ENCODE measurements at places on chromosomes 11 and 22.

DNA sequence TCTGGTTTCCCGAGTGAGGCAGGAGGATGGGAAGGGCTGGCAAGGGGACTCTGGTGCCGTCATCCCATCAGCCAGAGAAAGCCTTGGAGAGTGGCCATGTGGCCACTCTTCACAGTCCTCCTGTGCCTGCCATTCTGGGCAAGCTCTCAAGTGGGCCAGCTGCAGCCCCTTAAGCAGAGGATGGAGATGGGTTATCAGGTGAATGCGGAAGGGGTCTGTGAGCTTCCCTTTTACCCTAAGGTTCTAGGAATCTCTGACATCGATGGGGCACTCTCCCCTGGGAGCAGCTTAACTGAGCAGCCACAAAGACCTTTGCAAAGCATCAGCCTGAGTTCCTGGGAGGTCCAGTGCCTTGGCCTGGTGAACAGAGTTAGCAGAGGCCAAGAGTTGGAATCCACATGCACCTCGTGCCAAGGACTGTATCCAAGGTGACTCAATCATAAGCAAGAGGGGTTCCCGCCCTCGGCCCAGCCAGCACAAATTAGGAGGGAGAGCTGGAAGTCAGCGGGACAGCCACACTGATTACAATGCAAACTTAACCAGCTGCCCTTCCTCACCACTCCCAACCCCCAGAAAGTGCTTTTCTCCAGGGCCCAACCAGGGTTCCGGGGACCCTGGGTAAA, 193.6 kb downstream of the BUD13 start:
- DNase-seq = no peak

DNA sequence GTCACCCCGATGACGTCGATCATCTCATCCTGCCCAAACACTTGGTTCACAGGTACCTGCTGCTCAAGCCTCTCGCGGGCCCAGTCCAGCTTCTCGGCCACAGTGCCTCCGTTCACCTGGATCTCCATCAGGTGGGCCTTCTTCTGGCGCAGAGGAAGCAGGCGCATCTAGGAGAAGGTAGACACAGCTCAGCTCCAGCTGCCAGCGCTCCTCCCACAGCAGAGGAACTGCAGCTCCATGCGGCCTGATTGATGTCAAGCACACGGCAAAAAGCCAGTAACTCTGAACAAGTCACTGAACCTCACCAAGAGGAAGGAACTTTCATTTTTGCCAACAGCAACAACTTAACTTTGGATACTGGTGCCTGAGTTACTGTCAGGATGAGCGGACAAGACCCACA, 4.0 kb downstream of the RPL3 start:
- DNase-seq = no peak

DNA sequence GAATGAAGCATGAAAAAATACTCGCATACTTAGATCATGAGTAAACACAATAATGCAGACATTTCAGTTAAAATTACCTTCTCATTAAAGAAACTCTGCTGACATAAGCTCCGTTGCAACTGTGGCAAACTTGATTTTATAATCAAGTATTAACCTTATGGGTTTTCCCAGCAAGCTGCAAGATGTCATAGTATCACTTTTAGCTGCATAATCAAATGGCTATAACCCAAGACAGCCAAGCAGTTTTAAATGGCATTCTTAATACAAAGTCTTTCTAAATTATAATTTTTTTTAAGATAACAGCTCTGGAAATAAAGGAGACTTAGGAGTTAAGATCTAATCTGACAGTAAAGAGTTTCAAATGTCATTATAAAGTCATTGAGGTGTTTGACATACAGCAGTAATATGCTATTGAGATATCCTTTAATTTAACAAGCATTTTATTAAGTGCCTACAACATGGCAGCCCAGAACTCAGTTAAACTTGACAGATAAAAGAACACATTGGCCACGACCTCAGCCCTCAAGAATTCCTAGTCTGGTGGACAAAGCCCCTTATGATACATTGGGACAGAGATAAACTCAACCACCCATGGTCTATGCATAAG, 163.1 kb upstream of the FAT3 start:
- DNase-seq = no peak

DNA sequence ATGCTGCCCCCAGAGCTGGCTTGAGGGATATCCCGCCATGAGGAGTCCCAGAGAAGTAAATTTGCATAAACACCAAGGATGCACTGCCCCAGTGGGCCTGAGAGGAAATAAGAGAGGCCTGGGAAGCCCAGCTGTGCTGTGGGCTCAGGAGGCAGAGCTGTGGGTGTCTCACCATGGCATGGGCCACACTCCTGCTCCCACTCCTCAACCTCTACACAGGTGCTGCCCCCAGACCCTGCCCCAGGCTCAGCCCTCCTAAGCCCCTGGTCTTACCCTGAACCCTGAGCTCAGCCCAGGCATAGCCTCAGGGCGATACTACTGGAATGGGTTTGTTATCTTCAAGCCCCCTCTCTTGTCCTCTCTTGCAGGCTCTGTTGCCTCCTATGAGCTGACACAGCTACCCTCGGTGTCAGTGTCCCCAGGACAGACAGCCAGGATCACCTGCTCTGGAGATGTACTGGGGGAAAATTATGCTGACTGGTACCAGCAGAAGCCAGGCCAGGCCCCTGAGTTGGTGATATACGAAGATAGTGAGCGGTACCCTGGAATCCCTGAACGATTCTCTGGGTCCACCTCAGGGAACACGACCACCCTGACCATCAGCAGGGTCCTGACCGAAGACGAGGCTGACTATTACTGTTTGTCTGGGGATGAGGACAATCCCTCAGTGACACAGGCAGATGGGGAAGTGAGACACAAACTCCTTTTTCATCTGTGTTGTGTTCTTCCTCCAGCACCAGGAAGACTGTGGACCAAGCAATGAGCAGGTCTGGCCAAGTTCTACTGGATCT, 59.9 kb downstream of the GGTLC2 start:
- DNase-seq = no peak

- no peak for DNase-seq
Observed at GRCh38 chr22:42637555-42637954, 2.8 kb downstream of the ATP5MGL start.

DNA sequence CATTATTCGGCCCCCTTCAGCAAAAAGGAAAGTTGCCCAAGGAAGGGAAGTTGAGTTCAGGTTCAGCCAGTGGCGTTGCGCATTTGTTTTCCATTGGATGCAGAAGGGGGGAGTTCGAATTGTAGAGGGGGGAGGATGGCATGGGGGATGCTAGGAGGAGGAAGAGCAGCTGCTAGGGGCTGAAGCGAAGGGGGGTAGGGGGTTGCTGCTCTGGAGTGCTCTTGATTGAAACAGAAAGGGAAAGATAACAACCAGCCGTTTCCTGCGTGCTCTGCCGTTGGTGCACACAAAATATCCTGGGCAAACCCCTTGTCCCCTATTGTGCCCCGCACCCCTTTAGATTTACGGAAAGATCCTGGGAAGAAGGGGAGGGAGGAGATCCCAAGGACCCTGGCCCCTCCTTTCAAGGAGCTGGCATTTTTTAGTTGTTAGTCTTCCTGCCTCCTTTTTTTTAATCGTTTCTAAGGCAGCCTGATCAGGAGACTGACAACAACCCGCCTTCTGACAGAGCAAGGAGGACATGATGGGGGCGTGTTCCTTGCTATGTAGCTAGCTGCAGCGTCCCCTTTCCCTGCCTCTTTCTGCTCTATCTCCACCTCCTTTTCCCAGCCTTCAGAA, 2.1 kb downstream of the KMT2A start:
- peak; percentile 34 for DNase-seq

DNA sequence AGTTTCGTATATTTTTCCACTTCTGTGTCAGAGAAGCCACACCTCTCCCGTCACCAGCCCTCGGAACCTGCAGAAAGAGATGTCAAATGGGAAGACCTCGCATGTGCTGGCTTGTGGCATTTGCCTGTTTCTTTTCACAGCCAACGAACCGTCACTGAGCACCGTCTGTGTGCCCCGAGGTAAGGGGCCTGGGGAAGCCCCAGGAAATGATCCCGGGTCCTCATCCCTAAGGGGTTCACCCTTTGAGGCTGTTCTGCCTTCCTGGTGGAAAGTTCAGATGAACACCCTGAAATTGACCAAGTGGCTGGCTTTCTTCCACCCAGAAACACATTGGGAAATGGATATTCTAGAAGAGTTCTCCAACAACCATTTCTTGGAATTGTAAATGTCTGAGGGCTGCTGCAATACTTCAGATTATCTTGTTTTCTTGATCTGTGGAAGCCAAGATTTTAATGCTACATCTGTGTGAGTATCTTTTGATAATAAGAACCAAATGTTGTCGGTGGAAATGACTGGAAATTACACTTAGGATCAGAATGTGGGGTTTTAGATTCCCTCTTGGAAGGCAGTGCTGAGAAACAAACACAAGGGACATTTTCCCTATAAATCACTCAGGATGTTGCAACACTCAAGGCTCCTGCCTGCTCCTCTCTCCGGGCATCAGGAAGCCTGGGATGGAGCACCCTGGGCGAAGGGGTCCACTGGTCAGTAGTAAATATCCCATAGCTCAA, 37.6 kb downstream of the RIBC2 start:
- DNase-seq = peak; percentile 25

- DNase-seq = no peak
Observed at GRCh38 chr11:92890846-92891245, 78.6 kb upstream of the MTNR1B start.

- no peak for DNase-seq
Observed at GRCh38 chr11:117677729-117678310, 119.2 kb downstream of the DSCAML1 start.

DNA sequence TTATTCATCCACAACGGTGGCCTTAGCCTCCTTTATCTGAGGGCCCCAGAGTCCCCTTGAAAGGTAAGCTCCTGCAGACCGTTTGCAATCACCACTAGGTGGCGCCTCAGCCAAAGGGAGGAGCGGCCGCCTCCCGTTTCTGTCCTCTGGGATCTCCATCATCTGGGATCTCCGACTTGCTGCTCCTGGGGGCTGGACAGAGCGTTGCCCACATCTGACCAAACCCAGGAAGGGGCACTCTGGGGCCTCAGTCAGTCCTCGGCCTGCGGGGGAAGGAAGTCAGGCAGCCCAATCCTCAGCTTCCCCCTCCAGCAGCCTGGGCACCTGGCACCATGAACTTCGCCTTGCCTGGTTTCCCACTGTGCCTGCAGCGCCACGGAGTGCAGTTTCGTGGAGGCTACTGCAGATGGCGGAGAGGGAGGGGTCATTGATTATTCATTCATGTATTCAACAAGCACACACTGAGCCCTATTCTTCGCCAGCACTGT, 23.5 kb downstream of the TP53I11 start:
- DNase-seq = peak; percentile 89

GRCh38 chr11:11843642-11844041, 1.9 kb downstream of the USP47 start:
- no peak for DNase-seq

- DNase-seq = no peak
Observed at GRCh38 chr11:78666675-78667160, 92.1 kb upstream of the NARS2 start.

- no peak for DNase-seq
Observed at GRCh38 chr22:26669060-26669481, 11.7 kb downstream of the MIAT start.

DNA sequence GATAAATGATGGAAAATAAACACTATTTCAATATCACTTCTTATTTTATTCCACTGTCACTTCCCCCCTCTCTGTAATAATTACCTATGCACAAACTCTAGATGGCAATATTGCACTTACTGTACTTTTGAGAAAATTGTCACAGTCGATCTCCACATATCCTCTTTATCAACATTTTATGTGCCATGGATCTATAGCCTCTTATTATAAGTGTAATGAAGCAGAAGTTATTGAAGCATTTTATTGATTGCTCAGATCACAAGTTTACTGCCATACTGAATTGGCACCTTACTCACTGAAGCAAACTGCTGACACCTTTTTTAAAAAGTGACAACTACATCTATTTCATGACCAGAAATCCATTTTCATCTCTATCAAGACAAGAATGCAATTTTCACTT, 133.4 kb downstream of the DCDC1 start:
- DNase-seq = no peak

DNA sequence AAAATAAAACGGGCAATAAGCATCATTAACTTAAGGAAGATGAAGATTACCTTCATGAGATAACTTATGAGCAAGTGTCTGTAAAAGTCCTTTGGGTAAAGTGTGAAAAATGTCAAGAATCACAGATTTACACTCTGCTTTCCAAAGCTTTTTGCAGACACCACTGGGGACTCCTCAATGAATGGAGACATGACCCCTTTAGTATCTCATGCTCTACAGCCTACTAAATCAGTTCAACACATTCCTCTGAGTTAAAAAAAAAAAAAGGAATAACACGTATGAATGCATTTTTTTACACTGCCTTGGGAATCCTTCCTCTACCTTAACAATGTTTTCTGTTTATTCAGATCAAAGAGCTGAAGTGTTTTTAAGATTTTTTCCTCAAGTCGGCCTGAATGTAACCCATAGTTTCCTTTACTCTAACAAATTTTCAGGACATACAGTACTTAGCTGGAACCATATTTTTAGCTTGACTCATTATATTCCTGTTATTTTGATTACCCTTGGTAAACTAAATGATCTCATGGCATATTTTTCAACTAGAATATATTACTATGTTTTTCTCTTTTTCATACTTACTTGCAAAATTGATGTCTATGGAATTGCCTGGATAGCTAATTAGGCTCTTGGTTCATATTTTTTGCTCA, 25.9 kb upstream of the RAB30 start:
- DNase-seq = no peak

DNA sequence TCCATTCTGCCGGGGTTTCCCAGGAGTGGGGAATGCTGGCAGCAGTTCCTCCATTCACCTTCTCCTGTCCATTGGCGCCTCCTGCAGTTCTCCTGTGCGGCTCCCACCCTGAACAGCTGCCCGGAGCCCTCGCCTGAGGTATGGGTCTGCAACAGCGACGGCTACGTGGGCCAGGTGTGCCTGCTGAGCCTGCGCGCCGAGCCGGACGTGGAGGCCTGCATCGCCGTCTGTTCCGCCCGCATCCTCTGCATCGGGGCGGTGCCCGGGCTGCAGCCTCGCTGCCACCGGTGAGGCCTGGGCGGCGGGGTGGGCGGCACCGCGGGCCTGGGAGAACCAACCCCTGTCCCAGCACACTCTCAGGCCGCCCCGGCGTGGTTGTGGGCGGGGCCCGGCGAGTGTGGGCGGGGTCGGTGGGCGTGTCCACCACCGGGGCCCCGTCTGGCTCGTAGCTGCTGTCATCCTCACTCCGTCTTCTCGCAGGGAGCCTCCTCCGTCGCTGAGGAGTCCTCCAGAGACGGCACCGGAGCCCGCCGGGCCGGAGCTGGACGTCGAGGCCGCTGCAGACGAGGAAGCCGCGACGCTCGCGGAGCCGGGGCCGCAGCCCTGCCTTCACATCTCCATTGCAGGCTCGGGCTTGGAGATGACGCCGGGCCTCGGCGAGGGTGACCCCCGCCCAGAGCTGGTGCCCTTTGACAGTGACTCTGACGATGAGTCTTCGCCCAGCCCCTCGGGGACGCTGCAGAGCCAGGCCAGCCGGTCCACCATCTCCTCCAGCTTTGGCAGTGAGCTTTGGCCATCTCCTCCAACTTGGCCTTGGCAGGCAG, 14.0 kb upstream of the RELT start:
- no peak for DNase-seq
